Activated CD4-positive, alpha-beta T cell treated with anti-CD3 and anti-CD28 coated beads for 36 hours (primary cell): ENCODE measurements at places on chromosomes 1 and 21. TPM values are rescaled to one million over a fixed set of nuclear protein-coding genes. Genes with fewer than 3 reads are reported as not detected.

The MYOG gene
- not detected for total RNA-seq

The FCGR2B gene
- not detected for total RNA-seq

The VAMP4 gene
- total RNA-seq: 11.6 TPM

The VHLL gene
- 0.28 TPM for total RNA-seq

The HSF2BP gene
- 1.6 TPM for total RNA-seq

The RPRD2 gene
- total RNA-seq: 24.4 TPM

The CDCA8 gene
- total RNA-seq: 61.7 TPM

The CFHR1 gene
- not detected for total RNA-seq

The DIO1 gene
- total RNA-seq: not detected

DNA sequence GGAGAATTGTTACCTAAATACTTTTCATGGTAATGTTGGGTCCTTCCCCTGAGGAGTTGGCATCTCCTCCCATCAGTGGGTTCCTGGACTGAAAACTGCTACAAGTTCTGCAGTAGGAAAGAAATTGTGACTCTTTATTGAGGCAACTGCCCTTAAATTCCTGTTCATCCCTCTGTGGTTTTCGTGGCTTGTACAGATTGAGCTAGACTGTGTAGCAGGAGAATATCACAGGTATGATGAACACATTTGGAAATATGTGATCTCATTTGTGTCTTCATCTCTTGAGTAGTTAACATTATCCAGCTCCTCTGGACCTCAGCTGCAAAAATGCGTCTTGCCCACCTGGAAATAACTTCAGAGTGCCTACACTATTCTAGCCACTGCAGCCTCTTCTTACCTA is 390.6 kb downstream of the PTPRC start:
- DNase-seq: no peak

GRCh38 chr1:183577897-183578465 is 12.3 kb downstream of the NCF2 start:
- no peak for DNase-seq

- peak; percentile 47 for DNase-seq
These were observed 1.0 kb downstream of the ROR1 start for GRCh38 chr1:63774617-63775417.

GRCh38 chr1:26471498-26472319 is 531 bp upstream of the HMGN2 start:
- DNase-seq: peak; percentile 69

DNA sequence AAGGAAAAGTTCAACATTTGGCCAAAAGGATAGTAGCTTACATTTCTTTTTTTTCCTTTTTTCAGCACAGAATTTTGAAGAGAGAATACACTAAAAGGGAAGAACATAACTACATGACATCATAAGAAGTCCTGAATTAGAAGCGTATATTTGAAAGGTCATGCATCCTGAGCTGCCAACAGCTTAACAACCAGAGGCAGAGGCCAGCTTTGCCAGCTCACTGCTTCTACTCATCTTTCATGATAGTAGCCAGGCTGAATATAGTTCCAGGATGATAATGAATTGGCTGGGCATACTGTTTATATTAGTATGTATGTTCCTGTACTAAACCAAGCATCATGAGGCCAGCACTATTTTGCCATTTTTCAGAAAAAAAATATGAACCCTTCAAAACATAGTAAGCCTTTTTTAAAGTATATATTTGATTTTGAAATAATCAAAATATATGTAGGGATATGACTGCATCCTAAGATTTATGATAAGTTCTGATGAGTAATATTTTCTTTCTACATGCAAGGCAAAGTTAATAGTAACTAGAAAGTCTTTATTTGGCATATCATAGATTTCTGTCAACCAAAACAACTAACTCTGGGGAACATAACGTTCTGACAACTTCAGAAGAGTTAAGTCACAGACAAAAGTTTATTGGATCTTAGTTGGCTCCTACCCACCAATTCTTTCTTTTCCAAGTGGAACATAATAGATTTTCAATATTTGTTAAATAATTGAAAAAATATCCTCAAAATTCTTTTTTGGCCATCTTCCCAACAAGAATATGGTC is 123.2 kb downstream of the DPYD start:
- DNase-seq: no peak

DNA sequence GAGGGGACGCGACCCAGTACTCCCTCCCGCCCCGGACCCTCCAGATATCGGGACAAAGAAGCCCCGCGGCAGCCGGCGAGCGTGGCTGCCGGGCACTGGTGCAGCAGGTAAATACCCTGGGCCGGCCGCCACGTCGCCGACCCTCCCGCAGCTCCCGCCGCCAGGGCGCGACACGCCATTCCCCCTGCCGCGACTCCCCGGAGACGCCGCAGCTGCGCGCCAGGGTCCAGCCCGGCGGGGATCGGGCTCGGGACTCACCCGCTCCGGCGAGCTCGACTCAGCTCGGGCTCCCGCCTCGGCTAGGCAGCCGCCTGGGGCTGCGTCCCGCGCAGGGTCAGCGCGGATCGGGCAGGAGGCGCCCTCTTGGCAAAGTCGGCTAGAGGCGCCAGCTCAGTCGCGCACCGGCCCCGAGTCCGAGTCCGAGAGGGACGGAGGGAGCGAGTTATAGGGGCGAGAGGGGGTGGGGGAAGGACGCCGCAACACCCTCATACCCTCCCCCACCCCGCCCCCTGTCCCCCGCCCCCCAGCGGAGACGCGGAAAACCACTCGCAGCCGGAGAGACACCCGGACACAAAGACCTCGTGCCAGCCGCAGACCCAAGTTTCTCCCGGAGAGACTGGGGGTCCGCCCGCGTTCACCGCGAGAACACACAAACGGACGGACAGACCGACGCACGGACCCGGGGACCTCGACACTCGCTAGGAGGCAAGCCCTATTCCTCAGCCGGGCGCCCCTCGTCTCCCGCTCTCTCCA is 985 bp downstream of the SYT6 start:
- peak; percentile 42 for DNase-seq

- no peak for DNase-seq
These were observed 28.6 kb downstream of the UCK2 start for GRCh38 chr1:165856021-165856420.

GRCh38 chr1:94753171-94753972 is 66.8 kb upstream of the SLC44A3 start:
- no peak for DNase-seq

DNA sequence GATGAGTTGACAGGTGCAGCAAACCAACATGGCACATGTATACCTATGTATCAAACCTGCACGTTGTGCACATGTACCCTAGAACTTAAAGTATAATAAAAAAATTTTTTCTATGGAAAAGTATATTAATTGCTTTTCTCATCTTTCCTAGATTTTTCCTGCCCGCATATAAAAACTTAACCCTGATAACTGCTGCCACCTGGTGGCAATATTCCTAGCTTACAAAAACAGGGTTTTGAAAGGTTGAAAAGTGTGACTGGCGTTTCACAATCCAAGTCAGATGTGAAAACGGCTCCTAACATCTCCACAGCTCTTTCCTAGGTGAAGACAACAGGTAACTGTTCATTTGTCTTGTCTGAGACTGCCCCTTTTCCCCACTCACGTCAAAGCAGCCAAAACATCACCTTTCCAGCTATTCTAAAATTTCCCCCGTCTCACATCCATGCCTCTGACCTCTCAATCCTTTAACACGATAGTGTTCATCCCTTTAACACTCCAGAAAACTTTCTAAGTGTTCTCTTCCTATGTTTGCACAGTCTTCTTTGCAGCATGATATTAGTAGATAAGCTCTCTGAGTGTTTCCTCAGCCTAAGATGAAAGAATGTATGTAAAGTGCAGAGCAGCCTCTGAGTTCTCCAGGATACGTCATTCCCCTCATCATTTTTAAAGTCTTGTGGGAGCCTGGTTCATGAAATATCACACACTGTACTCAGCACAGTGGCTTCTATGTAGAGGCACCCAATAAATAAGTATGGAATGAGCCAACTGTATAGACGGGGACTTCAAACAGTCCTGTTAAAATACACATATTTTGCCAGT is 27.5 kb downstream of the OVGP1 start:
- DNase-seq: peak; percentile 65

GRCh38 chr21:41149199-41149598 is 18.8 kb upstream of the BACE2 start:
- DNase-seq: no peak

- peak; percentile 1 for DNase-seq
These were observed 8.1 kb downstream of the KRTAP10-1 start for GRCh38 chr21:44531606-44532564.

DNA sequence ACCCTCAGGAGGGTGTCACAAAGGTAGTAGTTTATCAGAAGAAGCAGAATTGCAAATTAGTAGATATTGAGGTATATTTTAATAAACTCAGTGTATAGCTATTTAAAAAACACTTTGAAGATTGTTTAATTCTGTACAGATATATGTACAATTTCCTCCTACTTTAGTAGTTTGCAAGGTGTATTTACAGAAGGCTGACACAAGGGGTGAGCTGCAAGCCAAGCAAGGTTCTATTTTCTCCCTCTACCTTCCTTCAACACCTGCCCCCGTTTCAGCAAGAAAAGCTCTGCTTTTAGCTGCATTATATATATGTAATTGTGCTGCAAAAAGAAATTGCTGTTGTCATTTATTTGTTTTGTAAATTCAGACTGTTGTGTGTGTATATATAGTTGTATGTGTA is 674.2 kb upstream of the PKN2 start:
- DNase-seq: no peak

DNA sequence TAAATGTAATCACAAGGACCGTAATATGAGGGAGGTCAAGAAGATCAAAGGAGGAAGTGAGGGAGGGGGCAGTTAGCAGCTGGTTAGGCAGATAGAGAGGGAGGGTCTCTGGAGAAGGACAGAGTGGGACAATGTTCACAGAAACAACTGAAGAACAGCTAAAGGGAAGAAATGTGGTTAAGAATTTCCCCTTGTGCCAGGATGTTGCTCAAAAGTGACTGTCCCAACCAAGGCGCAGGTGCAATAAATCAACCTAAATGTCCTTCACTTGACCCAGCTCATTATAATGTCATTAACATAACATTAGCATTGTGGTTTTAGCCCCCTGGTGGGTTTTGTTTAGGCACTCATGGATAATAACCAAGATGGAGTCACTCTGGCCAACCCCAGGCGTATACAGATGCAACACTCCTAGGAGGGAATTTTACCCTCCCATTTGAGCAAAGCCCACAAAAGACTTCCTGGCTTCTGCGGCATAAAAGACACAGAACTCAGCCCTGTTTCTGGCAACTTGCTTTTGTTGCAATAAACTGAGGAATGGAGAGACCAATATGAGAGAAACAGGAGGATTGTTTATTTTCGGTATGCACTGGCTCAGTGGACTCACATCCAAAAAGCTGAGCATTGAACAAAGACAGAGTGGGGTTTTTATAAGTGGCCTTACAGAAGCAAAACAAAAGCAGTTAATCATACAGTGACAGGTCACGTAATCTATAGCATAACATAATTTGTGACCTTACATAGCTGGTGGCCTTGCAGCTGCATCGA is 7.3 kb upstream of the CA6 start:
- no peak for DNase-seq

DNA sequence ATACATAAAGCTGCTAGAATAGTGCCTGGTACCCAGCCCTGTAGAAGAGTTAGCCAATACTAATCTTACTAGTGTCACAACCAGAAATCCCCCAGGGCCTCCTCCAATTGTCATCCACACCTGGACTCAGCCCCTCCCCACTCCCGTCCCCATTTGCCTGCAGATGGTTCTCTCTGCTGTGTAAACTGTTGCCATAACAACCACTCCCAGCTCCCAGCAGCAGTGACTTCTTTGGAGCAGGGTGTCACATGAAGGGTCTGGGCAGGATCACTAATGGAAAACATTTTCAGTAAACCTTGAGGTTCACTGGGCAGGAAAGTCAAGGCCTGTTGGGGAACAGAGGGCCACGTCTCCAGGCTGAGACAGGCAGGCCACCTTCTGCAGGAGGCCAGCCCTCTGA is 126.0 kb upstream of the IPO9 start:
- no peak for DNase-seq

GRCh38 chr1:161987303-161987702 is 36.4 kb downstream of the OLFML2B start:
- DNase-seq: no peak

DNA sequence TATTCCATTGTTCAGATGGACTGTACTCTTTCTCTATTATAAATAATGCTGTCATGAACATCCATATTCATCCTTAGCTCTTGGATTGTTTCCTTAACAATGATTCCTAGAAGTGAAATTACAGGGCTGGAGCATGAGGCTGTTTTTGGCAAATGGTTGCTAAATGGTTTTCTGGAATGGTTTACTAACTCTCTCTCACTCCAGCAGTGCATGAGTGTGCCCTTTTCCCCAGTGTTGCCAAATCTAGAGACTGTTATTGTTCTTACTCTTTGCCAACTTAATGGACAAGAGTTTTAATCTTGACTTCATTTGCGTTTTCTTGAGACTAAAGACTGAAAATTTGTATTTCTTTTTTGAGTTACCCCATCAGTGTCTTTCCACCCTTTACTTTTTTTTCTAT is 113.0 kb downstream of the PAPPA2 start:
- no peak for DNase-seq

GRCh38 chr1:44662683-44663030 is 11.6 kb downstream of the TMEM53 start:
- DNase-seq: no peak

DNA sequence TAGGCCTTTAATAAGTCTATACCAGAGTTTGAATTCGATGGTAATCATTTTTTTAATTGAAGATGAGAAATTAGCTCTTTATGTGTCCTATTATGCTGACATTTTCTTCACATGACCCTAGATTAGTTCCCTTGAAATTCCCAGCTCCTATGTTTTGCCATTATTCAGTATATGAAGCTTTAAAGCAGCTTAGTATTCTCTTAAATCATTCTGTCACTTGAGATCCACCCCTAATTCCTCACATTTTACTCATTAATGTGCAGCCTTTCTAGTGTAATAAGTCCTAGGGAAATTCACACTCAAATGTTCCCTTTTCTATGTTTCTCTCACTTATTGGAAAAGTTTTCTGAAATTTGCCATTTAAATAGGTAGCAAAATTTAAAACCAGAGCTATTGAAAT is 704.5 kb upstream of the B3GALT2 start:
- DNase-seq: no peak

DNA sequence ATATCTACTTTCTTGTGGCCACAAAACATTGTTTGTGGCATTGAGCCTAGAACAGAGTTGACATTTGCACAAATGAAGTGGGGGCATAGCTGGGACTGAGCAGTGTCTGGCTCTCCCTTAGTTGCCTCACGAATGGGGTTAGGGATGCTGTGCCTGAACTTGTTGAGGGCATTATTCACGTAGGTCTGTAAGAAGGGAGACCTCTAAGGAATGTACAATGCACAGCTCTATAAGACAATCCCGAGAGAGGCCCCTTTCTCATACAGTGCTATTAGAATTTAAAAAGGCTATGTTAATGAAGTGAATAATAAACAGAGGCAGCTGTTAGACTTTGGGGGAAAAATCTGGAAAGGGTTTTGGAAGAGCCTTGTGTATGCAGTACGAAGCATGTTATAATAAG is 118.4 kb upstream of the DEPDC1 start:
- DNase-seq: no peak

DNA sequence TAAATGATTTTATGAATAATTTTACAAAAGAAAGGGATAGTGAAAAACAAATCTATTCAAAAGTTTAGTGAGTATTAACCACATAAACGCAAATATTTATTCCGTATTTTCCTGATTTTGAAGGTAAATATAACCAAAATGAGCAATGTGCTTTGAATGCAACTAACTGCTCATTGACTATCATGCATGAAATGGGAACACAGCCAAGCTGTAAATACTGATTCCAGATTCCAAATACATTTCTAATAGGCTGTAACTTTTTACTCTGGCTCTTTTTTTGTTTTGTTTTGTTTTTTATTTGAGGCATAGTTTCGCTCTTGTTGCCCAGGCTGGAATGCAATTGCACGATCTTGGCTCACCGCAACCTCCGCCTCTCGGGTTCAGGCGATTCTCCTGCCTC is 41.8 kb downstream of the SELENOF start:
- DNase-seq: no peak

- peak; percentile 45 for DNase-seq
These were observed 88.9 kb downstream of the CRB1 start for GRCh38 chr1:197356723-197357533.
